ENCODE measurements at places on chromosomes 4 and X.

DNA sequence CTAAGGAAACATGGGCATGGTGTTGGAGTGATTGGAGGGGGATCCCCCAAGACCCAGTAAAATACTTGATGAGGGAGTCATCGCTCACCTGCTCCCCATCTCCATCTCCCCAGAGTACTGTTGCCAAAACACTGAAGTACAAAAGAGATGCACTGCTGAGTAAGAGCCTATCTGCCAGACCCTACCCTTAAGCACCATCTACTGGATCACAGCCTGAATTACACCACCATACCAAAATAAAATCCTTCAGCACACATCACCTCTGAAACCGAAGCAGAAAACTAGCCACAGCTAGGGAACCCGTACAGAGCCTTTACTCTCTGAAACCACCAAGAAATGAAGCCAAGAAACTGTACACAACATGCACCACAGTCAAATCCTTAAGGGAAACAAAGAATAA, 466.3 kb upstream of the ACTRT1 start:
- no peak for DNase-seq

GRCh38 chr4:6354119-6354518, 84.5 kb downstream of the WFS1 start:
- no peak for DNase-seq

DNA sequence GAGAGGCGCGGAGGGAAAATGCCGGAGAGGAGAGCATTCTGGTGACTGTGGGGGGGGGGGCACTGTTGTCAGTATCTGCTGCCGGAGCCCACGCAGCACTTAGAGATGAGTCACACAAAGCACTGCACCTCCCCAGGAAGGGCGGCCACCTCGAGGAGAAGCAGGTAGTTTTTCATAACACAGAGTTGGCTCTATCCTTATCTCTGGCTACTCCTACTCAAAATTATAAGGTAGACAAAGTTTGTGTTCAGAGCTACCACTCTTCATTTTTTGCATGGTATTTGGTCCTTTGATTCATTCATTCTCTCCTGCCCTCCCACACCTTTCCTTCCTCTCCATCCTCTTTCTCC, 76.2 kb upstream of the SCOC start:
- DNase-seq, result no peak

DNA sequence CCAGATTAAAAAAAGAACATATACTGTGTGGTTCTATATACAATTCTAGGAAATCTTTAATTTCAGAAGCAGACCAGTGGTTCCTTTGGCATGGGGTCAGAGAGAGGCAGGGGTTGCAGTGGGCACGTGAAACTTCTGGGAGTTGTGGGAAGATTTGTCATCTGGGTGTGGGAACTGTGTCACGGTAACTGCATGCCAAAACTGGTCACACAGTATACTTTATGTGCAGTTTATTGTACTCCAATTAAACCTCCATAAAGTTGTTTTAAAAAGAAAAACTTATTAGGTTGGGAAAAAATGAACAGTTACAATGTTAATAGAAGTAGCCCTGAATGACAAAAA, 26.7 kb upstream of the STS start:
- DNase-seq, result no peak

DNA sequence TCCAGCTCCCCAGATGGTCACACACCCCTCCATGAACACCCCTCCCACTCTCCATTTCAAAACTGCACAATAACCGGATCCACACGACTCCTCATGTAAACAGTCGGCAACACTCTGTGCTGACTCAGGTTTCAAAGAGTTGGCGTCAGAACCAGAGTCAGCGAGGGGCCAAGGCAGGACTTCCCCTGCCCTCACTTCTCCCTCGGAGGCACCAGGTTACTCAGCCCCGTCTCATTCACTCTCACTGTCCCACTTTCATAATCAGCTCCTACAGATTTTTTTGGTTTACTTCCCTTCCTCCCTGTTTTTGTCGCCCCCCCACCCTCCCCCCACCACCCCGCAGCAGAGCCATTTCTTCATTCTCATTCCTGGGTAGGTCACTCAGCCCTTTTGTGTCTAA, 2.7 kb upstream of the TIMP1 start:
- no peak for DNase-seq

- no peak for DNase-seq
Observed at GRCh38 chr4:186623546-186623945, 68.2 kb upstream of the MTNR1A start.

- no peak for DNase-seq
Observed at GRCh38 chrX:38087594-38087993, 81.2 kb downstream of the SYTL5 start.

DNA sequence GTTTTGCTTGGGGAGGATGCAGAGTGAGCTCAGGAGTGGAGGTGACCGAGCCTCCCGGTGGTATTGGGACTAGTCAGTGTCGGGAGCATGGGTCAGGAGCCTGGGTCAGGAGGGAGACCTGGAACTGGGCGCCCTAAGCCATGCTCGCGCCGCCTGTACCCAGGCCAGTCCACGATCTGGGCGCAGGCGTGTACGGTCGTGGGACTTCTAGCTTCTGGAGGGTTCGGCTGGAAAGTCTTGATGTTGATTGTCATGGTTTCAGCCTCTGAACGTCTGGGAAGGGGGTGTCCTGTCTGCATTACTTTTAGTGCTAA, 244 bp downstream of the EIF2S3 start:
- DNase-seq, result no peak

DNA sequence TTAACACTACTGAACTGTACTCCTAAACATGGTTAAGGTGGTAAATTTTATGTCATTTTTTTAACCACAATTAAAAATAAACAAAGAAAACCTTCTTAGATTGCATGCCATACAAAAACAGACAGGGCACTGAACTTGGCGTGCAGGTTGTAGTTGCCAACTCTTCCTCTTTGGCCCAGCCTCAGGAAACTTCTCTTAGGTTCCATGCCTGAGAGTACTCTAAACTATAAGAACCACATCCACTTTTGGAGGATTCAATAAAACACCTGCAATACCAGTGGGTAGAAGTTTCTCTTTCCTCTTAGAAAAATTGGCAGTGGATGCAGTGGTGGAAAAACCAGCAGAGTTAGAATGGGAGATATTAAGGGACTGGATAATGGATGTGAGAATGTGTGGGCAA, 103.4 kb downstream of the LUZP4 start:
- no peak for DNase-seq

Measured in activated CD4-positive, CD25-positive, alpha-beta regulatory T cell (primary cell).